HCT116 (cell line): ENCODE measurements at places on chromosomes 3 and 15.

DNA sequence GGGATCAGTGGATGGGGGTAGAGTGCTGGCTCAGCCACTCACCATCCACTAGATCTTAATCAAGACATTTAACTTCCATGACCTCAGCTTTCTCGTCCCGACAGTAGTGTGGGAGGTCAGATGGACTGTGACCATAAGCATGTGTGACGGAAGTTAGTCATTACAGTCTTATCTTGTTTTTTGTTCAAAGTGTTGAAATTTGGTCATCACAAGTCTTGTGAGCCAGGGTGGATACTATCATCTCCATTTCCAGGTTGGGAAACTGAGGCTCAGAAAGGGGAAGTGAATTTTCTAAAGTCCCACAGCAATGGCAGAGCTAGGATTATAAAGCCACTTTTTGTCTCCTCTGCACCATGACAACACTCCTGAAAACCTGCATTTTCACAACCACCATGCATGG is 32.0 kb upstream of the ITGA11 start:
- DNase-seq, result no peak

- DNase-seq, result no peak
These were observed 201.0 kb upstream of the BCL6 start for GRCh38 chr3:187946163-187946691.

- no peak for DNase-seq
These were observed 23.8 kb upstream of the TM2D3 start for GRCh38 chr15:101675796-101676582.

DNA sequence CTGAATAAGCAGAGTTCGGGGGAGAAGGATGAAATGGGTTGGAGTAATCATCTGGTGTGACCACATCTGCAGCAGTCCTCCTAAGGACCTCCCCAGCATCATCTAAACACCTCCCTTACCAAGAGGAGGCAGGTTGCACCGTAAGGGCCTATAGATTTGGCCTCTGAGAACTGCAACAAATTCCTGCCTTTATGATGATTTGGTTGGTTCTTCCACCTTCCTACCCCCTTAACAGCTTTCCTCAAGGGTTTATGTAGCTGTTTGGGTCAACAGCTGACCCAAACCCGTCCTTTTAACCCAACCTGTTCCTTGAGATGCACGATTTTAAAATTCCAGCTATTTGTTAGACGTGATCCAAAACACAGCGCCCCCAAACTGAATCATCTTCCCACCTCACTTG is 58.2 kb downstream of the AAGAB start:
- no peak for DNase-seq

DNA sequence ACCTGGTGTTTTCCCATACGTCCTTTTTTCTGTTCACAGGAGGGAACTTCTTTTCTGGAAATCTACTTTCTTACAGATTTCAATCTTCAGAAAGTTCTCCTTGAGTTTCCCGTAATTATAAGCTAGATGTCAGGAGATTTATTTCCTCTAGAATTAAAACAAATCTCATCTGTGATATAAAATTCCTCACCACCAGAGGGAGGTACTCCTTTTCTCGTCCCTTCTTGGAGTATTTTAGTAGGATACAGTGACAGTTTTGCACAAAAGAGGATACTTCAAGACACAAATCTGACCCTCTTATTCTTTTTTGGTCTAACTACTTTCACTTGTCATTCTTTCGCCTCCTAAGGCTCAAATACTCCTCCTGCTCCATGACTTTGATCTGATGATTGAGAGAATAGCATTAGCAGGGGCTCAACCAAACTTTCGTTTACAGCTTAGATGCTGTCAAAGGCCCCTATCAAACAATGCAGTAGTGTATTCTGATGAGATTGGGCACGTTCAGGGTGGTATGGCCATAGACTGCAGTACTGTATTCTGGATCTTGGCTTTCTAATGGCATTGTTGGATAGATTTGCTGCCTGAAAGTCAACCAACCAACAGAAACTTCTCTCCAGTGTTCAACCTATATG is 38.0 kb downstream of the TMEM41A start:
- peak; percentile 32 for DNase-seq
